ENCODE measurements at places on chromosomes 6 and 20. TPM values are rescaled to one million over a fixed set of nuclear protein-coding genes. Genes with fewer than 3 reads are reported as not detected.

DNA sequence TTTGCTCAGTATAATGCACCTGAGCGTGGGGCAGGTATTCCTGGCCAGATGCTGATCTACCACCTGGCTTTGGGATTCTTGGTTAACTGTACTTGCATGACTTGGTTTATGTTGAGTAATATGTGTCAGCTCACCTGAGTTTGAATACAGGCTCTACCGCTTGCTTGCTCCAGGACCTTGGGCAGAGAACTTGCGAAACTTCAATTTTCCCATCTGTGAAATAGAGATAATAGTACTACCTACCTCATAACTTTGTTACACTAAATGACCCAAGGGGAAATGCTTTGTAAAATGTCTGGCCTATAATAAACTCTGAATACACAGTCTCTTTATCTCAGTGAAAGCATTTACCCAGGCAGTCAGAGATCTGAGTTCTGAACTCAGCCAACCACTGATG lies 51.8 kb downstream of the SCAND1 start:
- peak; percentile 19 for DNase-seq

The UNC5CL gene
- 0.78 TPM for total RNA-seq

The LGSN gene
- total RNA-seq, result not detected

The APCDD1L gene
- total RNA-seq, result not detected

- DNase-seq, result no peak
These were observed 155.8 kb downstream of the TSHZ2 start for GRCh38 chr20:53128004-53128403.

GRCh38 chr6:122930252-122931180 lies 65.5 kb upstream of the CLVS2 start:
- no peak for DNase-seq

The C20orf141 gene
- total RNA-seq, result not detected

DNA sequence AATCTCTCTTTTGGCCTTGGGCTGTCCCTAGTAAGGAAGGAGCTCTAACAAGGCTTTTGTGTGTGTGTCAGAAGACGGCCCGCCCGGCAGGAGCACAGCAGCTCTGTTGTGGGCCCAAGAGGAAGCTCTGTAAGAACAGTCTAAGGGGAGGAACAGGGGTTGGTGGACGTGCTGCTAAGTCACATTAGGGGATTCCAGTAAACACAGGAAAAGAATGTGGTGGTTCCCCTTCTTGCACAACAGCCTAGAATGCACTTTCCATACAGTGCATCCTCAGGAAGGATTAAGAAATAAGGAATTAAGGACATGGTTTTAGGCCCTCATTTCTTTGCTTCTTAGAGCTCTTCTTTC lies 114.5 kb downstream of the RNF144B start:
- DNase-seq, result no peak

DNA sequence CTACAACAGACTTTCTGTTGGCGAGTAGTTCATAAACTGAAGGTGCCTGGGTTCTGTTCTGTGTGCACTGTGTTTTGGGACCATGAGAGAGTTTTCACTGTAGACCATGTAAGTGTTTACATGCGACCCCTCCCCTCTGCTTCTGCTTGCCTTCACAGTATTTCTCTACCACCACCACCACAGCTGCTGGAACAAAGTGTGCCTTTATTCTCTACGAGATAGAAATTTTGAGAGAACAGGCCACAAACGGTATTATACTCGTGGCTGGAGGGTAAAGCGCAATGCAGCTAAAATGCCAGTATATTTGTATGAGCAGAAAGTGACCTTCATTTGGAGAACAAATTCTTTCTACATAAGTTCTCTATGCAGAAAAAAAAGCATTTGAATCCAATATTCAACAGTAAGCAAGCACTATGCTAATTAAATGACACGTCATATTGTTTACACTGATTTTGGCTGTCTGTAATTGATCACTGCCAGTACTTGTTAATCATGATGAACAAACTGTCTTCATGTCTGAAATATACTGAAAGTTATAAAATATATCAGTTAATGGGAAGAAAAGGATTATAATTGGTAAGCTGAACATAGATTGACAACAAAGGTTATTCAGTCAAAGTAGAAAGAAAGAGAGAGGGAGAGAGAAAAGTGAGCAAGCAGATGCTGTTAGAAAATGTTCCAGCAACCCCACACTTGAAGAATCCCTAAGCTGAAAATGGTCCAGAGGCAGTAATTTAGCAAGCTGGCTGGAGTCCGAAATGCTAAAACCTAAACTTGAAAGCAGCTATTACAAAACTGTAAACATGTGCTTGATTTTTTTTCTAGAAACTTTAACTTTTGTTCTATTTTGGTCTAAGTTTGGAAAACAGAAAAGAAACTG lies 8.8 kb downstream of the CLDN20 start:
- no peak for DNase-seq

GRCh38 chr6:79584332-79584731 lies 46.8 kb upstream of the SH3BGRL2 start:
- DNase-seq, result no peak

- no peak for DNase-seq
These were observed 1.7 kb downstream of the PREX1 start for GRCh38 chr20:48826069-48826468.

The SNX21 gene
- total RNA-seq, result 0.65 TPM

DNA sequence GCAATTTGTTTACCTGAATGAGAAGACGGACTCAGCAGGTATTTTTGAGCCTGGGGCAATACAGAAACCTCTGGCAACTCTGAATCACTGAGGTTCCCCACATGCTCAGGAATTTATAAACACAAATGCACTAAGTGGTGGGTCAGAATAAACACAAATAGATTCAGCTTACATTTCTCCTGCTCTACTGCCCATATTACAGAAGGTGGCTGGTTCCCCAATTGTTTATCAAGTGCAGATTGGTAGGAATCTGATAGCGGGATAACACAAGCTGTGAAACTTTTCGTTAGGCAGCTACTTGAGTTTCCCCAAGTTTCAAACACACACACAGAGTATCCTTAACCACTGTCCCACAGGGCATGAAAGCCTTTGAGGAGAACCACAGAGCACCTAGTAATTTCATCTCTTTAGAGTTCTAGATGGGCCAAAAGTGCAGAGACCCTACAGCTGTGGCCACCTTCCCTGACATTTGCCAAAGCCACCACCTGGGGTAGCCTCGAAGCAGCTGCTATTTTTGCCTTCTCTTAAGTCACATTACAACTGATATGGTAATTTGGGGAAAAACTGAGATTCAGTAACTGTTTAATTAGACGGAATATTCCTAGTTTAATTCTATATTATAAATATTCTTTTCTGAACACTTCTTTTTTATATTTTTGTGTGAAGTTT lies 204.2 kb upstream of the PTCHD4 start:
- no peak for DNase-seq

DNA sequence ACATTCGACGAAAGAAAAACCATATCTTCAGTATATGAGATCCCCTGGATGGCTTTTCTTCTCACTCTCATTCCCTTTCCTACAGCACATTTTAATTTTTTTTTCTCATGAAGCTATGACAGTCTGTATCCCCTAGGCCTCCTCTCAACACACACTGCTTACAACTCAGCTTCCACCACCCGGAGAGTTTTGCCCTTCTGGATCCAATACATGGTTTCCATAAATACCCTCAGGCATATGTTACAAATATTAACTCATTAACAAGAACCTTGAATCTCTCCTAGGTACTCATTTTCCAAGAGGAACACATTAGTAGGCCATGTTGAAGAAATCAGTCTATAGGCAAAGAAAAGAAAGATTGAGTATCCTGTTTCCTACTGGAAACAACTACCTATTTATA lies 44.0 kb downstream of the PAK5 start:
- DNase-seq, result no peak

DNA sequence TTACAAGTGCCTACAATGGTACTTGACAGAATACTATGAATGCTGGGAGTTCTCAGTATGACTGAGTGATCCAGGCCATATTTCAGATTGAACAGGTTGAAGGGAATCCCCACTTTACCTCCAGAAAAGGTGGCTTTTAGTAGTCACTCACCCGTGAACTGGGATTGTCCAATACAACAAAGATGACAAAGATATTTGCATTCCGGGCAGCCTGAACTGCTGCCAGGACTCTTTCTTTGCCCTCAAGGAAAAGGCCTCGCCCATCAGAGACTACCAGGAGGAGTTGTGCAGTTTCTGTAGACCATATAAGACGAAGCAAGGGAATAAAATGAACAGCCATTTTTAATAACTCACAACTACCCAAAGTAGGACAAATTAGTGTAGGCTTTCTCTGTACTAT lies 6.3 kb upstream of the LYRM2 start:
- no peak for DNase-seq

DNA sequence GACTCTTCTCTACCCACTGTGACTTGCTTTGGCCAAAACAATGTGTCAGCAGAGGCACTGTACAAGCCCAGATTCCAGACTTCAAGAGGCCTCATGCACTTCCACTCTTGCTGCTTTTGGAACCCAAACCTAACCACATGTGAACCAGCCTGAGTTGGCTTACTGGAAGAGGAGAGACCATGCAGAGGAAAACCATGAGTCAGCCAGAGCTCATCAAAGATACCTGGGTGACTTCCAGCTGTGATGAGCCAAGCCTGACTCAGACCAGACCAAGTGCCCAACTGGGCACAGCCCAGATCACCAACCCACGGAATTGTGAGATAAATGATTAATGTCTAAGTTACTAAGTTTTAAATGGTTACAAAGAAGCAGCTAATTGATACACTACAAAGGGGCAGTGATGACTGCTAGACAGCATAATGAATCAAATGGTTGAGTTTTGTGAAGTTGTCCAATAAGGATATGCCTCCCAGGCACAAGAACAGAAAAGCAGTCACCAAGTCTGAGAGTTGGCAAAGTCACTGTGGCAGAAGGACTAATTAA lies 16.2 kb upstream of the BEND6 start:
- DNase-seq, result no peak

The DEFB124 gene
- total RNA-seq, result not detected

- no peak for DNase-seq
These were observed 26.4 kb upstream of the RFPL4B start for GRCh38 chr6:112320561-112321318.

DNA sequence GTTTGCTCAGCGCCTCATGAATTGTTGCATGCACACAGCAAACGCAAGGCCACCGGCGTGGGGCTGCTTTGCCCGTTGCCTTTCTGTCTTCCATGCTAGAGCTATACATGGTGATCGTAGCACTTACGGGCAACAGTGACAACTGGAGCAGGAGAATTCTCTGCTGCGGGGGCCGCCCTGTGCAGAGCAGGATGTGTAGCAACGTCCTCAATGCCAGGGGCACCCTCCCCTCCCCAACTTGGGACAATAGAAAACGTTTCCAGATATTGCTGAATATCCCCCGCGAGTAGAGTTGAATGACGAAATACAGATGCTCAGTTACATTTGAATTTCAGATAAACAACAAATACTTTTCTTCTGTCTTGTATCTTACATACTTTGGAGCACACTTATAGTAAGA lies 198.7 kb downstream of the TFAP2C start:
- no peak for DNase-seq

The GHRH gene
- total RNA-seq, result not detected

DNA sequence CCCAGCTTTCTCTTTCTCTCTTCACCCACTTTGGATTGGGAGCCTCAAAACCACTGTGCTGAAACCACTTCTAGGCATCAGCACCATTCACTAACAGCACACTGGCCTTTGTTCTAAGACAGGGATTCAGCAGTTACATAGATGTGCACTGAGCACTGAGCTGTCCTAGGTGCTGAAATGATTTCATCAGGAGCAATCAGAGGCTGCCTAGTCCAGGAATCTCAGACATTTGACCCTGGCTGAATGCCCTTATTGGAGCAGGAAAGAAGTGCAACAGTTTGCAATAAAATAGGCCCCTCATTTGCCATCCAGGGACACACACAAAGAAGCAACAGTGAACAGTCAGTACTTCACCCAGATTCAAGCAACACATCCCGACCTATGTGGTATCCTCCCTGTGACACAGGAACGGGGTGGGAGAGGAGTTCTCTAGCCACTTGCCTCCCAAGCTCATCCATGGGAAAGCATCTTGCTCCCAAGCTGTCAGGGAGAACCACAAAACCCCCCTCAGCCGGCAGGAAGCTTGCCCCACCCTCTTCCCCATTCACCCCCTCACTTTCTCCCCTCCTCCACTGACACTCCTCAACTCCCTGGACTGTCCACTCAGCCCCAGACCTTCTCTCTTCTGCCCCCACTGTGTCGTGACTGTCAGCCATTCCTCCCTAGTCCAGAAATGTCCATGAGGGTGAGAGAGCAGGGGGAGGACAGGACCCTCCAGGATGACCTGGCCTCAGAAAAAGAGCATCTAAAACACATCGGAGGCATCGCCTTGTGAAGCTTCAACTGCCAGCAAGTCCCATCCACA lies 304.4 kb downstream of the PREX1 start:
- peak; percentile 46 for DNase-seq

DNA sequence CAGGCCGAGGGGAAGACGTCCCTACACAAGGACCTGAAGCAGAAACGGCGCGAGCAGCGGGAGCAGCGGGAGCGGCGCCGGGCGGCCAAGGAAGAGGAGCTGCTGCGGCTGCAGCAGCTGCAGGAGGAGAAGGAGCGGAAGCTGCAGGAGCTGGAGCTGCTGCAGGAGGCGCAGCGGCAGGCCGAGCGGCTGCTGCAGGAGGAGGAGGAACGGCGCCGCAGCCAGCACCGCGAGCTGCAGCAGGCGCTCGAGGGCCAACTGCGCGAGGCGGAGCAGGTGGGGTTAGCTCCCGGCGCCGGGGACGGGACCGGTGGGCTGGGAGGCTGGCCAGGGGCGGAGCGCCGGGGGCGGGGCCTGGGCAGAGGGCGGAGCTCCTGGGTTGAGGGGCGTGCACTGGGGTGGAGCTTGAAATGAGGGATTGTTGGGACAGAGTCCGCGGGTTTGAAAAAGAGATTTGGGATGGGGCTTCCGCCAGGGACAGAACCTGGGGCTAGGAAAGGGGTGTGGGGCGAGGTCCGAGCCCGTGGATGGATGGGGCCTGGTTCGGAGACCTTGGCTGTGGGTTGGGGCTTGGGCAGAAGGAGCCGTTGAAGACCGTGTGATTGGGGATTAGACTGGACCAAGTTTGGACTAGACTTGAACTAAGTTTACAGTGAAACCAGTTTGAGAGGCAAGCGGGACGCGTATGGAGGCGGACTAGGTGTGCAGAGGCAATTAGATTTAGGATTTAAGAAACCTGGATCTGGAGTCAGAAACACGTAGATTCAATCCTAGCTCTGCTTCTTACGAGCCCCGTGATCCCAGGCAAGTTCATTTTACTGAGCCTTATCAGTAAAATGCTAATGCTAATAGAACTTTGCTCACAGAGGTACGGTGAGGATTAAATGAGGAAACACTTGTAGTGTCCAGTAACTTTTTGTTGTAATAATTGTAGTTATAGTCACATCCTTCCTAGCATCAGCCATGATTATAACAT lies 20.9 kb downstream of the DEF6 start:
- peak; percentile 77 for DNase-seq

DNA sequence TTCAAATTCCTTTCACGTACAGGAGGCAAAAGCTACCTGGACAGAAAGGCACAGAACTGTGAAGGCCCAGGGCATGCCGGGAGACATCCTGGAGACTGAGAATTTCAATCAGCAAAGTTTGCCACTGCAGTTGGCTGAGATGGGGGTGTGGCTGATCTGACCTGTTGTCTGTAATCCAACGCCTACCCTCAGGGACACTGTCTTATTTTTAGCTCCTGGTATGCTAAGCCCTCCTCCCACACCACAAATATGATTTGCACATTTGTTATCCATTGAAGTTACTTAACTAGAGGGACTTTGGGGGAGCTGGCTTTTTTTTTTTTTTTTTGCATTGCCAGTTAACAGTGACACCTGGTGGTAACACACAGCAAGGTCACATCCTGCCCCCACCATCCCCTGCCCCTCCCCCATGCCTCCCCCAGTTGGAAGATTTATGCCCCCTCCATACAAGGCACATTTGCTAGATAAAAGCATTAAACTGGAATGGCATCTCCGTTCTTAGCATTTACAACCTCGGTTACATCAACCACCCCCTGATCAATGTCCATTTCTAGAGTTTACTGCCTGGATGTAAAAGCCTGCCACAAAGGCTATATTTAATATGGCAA lies 40.4 kb downstream of the TTI1 start:
- peak; percentile 78 for DNase-seq

The SRMS gene
- not detected for total RNA-seq

Measured in K562 (cell line).